ENCODE measurements at places on chromosomes 5 and 9. TPM values are rescaled to one million over a fixed set of nuclear protein-coding genes. Genes with fewer than 3 reads are reported as not detected.

DNA sequence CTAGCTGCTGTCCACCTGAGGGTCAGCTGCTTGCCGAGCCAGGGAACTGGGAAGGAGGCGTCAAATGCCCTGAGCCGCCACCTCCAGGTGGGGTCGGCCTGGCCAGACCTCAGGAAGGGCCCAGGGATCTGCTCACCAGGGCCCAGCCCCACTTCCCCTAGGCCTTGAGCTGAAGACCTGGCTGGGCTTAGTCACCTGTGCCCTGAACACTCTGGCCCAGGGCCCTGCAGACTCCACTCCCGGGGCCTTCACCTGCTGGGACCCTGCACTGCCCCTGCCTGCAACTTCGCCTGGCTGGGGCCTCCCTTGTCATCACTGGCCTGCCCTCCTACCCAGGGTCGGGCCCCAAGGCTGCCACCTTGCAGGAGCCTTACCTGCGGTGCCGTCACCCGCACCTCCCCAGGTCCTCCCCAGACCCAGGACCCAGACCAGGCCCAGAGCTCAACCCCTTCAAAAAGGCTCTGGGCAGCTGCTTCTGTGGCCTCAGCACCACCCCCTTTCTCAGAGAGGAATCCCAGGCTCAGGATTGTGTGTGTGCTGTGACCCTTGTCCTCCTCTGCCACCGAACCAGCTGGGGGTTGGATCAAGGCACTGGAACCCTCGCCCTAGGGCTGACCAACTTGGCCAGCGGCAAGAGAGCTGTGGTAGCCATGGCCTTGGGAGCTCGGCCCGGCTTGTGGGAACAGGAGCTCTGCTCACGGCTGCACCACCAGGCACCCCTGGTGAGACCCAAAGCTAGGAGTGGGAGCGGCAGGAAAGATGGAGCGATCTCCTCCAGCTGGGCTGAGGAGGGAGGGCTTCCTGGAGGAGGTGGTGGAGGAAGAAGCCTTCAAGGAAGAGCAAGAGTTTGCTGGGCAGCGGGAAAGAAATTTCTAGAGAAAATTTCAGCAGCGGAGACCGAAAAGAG is 1.2 kb upstream of the NELFB start:
- no peak for DNase-seq

GRCh38 chr5:55159763-55160492 is at the start of gene GPX8:
Gene GPX8 (plus strand): TSS chr5:55160171. CDS start chr5:55160193, 22 bp downstream.
- DNase-seq, result peak; percentile 88

DNA sequence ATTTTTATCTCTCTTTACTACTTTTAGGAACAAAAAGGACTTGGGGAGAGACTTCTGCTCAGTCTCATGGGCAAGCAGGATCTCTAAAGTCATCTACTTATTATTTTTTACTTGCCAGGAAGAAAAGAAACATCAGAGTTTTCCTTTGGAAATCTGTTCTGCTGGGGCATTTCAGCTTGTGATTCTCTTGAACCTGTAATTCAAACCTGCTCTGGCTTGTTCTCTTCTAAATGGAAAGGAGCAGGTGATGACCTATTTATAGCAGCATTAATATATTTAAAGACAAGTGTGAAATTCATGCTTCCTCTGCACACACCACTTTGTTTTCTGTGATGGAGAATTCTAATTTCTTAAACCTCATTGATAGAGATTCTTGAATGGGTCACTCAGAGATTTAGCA is 2.0 kb downstream of the ADCY2 start:
- no peak for DNase-seq

DNA sequence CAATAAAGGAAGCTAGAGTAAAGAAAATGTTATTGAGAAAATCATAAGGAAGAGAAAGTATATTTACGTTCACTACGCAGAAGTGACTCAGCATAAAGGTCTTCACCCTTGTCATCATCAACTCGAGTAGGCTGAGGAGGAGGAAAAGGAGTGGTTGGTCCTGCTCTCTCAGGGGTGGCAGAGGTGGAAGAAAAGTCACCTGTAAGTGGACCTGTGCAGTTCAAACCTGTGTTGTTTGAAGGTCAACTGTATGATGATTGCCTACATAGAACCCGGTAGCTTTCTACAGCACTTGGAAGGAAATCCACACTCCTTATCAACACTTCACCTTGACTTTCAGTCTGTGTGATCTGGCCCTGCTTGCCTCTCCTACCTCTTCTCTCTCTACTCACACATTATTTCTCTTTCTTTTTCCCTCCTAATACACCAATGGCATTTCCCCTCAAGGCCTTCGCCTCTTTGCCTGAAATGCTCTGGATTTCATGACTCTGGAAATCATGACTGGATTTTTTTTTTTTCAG is 109.3 kb upstream of the CPEB4 start:
- DNase-seq, result peak; percentile 34

GRCh38 chr5:147751-148150 is 43.5 kb upstream of the LRRC14B start:
- no peak for DNase-seq

DNA sequence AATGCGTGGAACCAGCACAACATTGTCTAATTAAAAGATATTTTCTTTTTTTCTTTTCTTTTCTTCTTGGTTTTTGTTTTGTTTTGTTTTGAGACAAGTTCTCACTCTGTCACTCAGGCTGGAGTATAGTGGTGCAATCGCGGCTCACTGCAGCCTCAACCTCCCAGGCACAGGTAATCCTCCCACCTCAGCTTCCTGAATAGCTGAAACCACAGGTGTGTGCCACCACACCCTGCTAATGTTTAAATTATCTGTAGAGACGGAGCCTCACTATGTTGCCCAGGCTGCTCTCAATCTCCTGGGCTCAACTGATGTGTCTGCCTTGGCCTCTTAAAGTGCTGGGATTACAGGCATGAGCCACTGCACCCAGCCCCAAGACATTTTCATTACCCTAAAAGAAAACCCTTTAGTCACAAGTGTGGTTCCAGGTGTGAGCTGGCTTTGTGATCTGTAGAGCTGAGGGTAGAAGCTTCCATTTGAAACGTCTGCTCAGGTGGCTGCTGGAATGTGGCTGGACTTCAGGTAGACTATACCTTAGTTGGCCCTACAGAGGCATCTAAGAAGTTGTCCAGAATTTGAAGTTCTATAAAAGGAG is 19.1 kb upstream of the NEK6 start:
- no peak for DNase-seq

DNA sequence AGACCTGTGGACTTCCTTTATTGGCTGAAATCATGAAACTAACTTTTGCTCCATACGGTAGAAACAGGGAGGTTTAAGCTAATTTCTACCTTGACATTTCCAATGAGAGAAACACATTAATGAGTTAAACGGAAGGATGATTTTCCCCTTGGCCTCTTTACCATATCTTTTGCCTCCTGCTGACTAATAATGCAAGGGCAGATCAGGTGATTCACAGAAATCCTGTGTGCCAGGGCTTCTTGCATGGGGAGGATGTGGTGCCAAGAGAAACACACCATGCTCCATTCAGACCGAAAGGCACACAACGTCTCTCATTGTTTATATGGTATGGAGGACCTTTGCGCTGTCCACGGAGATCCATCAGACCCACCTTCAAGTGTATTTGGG is 17.4 kb upstream of the PRLR start:
- peak; percentile 74 for DNase-seq

DNA sequence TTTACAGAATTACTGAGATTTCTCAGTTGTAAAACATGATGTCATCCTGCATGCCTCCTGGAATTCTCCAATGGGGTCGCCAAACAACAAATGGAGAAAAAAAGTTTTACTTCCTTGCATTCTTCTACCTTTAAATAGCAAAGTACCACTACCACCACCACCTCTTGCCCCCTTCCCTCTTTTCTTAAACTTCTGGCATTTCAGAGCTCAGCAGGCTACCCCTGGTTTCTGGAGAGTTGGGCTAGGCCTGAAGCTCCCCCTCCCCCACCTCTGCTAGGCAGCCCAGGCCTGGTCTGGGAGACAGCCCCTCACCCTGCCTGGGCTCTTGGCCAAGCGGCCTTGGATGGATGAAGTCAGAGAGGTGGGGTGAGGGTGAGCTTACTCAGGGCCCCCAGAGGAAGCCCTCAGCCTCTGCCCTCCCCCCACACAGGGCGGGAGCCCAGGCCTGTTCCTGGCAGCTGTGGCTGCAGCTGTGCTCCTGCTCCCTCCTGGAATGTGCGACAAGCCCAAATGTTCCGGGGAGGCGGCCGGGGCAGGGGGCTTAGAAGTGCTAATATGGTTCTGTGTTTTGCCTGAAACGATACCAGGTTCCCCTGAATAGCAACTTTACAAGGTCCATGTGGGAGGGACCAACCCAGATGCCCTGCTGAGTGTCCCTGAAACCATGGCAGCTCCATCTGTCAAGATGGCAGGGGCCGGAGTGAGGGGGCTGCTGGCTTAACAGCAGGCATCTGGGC is 6.0 kb upstream of the CCIN start:
- DNase-seq, result no peak

DNA sequence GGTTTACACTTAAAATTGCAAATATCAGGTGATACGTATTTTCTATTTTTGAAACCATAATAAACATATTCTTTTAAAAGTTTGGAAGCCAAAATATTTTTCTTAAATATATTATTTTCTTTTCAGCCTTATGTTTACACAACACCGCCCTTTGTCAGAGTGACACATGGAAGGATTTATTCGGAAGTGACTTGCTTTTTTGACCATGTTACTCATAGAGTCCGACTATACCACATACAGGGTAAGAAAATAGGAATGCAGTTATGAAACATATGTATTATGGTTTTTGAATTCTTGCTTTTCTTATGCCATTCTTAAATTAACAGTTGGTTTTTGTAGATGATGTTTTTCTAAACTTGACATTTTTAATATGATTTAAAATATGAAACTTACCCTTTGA is 133.9 kb downstream of the MAN2A1 start:
- peak; percentile 57 for DNase-seq

DNA sequence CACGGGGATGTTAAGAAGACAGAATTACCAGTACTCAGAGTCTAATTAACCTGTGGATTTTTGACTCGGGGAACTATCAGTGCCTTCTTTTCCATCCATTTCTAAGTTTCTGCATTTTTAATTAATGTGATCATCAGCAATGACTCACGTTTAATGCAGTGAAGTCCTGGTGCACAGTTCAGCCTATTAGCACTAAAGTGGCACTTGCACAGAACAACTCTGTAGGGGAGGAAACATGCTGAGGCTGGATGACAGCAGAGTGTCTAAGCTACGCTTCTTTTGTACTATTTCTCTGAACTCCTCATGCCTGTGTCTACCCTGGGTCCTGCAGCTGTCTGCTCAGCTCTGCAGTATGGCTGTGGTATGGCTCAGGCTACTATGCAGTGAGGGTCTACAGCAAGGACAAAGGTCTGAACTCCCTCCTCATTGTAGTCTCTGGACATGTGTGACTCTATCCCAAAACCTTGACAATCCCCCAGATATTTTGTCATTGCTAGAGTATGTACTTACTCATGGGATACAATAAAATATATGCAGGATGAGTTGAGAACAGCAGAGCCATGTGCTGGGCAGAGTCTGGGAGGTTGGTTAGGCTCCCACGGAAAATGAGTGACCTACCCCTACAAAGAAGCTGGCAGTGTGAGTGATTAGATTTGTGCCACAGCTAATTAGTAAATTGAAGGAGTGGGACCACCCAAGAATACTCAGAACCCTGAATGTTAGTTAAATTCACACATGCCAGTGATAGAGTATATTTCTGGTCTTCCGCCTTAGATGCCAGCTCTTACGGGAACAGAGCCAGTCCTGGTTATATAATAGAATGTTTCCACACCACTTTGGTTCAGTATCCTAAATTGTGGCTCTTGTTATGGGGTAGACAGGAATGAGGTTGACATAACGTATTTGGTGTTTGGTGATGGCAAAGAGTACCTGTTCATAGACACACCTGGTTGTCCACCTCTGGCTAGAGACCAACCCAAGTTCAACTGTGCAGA is 148.0 kb downstream of the GHR start:
- DNase-seq, result peak; percentile 14

DNA sequence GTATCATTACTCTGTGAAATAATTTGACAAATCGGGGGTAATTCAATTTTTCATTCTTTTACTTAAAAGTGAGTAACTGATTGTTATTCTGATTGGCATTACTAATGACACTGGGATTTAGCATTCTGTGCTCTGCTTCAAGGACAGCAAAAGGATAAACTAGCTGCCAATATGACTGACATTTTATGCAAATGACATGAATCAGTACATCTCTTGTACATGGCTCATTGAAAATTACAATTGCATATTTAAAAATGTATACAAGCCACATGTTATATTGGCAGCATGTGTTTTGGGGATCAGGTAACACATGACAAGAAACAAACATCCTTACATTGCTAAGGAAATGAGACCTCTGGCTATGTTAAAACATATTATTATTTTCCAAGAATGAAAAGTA is 79.0 kb downstream of the SMC2 start:
- no peak for DNase-seq

Gene FGF1
- total RNA-seq, result 0.65 TPM

Gene ARL10
- 1.3 TPM for total RNA-seq

Gene CHSY3
- total RNA-seq, result 0.82 TPM
